ENCODE measurements at places on chromosomes 7 and 10.

- no peak for ATAC-seq
These were observed 72.6 kb downstream of the JAZF1 start for GRCh38 chr7:28107960-28108359.

- no peak for ATAC-seq
These were observed 22.9 kb upstream of the AQP1 start for GRCh38 chr7:30888747-30889146.

DNA sequence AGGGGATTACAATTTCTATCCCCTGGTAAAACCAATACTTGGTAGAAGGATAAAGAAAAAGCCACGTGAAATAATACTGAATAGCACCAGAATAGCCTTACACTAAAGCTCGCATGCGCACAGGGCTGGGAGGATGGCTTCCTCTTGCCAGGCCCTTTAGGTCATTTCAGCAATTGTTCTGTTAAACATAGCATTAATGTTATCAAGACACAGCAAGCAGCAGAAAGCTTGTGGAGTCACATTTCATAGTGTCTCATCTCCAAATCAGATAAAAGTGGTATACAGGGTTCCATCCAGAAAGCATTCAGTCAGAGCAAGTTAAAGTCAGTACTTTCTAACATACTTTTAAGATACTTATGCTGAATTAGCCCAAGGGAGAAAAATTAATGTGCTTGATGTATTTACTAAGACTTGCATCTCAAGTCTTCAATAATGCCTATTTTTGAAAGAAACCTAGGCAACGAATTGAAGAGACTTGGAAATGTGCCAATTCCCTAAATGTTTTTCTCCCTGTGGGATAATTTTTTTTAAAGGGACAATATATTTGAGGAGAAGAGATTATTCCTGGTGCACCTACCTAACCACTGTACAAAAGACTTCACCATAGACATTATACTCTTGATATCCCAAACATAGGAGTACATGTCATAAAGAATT lies 14.3 kb upstream of the NPM3 start:
- ATAC-seq = no peak

- no peak for ATAC-seq
These were observed 34.0 kb downstream of the CUL2 start for GRCh38 chr10:35056133-35056532.

DNA sequence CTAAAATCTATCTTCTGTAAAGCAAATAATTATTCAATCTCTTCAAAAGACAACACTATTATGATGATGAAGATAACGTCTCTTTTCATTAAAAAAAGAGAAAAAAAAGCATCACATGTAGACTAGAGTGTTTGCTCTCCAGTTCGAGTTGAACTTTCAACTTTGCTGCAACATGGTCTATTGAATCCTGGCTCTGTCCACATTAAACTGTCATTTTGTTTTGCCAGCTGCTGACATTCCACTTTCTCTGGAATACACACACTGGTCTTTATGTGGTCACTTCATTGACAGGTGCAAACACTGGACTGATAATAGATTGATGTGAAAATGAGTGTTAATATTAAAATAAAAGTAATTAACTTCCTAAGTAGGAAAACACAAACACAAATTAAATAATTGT lies 61.7 kb downstream of the PTF1A start:
- ATAC-seq = no peak

DNA sequence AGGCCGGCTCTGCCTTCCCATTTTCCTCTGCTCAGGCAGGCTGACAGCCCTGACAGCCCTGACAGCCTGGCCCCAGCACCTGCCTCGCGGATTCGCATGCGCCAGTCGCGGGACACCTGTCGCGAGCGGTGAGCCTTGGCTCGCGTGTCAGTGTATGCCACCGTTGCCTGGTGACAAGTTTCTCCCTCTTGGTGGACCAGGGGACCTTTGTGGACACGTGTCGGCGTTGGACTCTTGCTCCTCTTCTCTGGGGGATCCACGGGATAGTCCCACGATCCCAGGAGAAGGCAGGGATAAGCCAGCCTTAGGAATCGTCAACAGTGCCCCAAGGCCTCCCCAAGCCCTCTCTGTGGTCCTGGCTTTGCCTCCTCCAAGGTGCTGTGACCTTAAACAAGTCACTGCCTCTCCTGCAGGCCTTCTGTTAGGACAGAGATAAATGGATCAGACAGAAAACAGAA lies 18.1 kb upstream of the ZNF273 start:
- no peak for ATAC-seq

All from activated CD4-positive, CD25-positive, alpha-beta regulatory T cell treated with anti-CD3 and anti-CD28 coated beads, Interleukin-2, amount 50 U/mL, for 24 hours (primary cell).